ENCODE measurements at places on chromosomes 6 and 20.

- no peak for DNase-seq
These were observed 503.2 kb upstream of the ID4 start for GRCh38 chr6:19333936-19334335.

GRCh38 chr20:23143986-23144690, 58.0 kb upstream of the CD93 start:
- DNase-seq: no peak

DNA sequence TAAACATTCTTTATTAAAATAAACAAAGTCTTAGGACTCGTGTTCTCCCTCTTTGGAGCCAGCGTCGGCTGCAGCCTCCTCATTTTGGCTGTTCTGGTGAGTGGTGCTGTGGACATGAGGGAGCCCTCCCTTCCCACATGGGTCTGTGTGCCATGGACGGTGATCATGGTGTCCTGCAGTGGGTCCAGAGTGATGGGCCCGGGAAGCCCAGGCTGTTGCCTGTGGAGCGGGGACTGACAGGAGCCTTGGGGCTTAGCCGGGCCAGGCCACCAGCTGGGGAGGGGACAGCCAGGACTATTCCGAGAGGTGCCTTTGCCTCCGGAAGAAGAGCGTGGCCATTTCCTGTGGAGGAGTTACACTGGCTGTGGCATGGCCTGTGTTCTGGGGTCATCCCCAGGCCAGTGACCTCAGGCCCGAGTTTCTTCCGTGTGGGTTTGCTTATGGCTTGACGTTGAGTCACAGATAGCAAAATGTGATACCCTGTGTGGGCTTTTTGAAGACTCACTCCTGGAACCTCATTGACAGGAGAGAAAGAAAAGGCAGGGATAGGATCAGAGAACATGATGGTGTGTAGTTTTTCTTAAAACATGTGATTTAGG, 153.4 kb downstream of the DTNBP1 start:
- DNase-seq: no peak

DNA sequence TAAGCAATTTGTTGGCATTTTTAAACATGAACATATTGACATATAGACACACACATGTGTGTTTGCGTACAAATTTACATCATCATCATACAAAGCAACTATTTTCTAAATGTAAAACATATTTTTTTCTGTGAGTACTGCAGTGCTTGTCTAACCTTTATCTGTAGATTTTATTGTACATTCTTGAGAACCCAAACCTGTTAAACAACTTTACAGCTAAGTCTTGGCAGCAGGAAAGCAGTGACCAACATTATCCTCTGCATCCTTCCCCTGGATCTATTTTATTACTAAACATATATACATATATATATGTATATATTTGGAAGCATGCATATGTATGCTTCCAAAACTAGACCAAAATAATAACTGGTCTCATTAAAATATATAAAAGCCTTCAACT, 10.4 kb upstream of the PLCB1 start:
- DNase-seq: no peak

GRCh38 chr6:144317736-144318135, 32.6 kb downstream of the UTRN start:
- no peak for DNase-seq

DNA sequence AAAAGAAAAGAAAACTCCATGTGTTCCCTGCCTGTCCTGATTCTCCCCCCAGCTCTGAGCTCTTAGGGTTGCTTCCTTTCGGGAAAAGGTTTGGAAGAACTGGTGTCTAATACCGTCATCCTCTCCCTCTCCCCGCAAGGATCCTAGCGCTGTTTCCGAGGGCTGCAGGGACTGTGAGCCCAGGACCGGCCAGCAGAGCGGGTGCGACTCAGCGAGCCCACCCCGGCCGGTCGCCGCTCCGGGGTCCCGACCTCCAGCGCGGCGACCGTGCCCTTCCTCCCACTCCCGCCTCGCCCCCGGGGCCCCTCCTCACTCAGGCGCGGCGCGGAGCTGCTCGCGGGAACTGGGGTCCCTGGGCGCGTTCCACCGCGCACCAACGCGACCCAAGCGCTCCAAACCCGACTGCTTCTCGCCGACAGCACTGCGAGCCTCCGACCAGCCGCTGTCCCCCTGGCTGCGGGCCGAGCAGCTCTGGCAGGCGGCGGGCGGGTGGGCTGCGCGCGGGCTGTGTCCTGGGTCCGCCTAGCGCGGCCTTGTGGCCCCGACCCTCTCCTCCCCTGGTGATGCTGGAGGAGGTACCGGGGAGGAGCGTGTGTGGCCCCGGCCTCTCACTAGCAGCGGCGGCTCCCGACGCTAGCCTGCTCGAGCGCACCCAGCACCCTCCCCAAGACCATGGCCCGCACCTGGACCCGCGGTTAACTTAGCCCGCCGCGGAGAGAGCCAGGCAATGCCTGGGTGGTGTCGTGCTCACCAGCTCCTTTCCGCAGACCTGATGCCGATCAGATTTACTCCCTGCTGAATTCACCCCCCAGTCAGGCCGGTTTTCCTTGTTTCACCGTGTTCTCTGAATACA, at the start of gene PLA2G7:
Gene PLA2G7 (minus strand): TSS at position 509 of the 853 bp plus-strand sequence. CDS start 12,484 bp downstream, outside the sequence.
- DNase-seq: no peak

- DNase-seq: no peak
These were observed 2.4 kb downstream of the FANCE start for GRCh38 chr6:35454391-35455110.

DNA sequence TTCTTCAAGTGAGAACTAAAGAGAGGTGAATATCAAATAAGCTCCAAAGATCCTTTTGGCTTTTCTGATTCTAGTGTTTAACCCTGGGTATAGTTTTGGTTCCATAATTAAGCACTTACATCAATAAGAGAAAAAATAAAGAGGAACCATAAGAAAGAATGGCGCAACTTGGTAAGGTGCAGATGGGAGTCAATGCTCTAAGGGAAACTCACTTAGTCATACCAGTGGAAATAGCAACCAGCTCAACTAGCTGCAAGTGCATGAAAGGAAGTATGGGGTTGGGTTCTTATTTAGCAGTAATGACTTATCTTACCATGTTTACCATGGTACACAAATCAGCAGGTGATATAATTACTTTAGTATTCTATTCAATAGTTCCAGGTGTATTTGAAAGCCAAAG, 296.5 kb upstream of the RUNX2 start:
- no peak for DNase-seq

- no peak for DNase-seq
These were observed 332.9 kb downstream of the RNF144B start for GRCh38 chr6:18720075-18720474.

- DNase-seq: no peak
These were observed 624 bp upstream of the TJAP1 start for GRCh38 chr6:43476746-43477145.

GRCh38 chr6:42316981-42317380, 99.3 kb upstream of the MRPS10 start:
- DNase-seq: no peak

- no peak for DNase-seq
These were observed 11.2 kb downstream of the ZGPAT start for GRCh38 chr20:63718996-63719395.

DNA sequence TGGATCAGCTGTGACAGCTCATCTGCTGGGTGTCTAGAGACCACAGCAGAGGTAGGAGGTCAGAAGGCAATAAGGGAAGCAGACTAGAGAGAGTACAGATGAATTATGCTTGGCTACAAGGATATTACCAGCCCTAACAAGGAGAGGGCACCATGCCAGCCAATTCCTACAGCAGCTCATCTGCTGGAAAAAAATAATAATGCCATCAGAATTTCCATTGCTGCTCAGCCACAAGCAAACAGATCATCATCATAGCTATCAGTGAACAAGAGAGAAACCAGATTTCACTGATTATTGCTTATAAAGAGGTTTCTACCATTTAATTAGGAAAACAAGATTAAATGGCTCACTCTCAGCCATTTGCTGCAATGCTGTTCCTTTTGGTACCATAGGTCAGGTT, 66.5 kb downstream of the PSMG4 start:
- no peak for DNase-seq

DNA sequence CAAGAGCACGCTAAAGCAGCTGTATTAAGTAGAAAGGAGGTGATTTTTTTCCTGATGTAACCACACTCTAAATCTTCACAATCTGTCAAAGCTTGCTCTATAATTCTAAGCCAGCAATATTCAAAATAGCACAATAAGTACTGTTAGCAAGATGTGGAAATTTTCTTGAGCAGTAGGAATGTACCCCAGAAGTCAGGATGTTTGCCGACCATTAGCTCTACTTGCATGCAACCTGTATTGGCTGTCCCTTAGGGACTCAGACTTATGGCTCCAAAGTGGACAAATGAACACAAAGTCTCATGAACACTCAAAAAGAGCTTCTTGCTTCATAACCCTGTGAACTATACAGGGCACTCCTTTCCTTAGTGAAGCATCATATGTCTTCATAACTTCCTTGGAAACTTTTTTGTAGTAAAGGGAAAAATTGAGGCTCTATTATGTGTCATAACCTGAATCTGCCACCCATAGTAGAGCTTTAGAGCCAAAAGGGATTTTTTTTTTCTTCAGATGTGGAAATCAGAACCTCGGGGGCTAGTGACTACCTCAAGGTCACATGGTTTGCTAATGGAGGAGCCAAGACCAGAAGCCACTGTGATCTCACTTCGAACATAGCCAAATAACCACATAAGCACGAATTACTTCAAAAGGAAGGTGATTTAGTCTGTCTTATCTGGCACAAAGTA, 54.5 kb downstream of the ADGRG6 start:
- no peak for DNase-seq

DNA sequence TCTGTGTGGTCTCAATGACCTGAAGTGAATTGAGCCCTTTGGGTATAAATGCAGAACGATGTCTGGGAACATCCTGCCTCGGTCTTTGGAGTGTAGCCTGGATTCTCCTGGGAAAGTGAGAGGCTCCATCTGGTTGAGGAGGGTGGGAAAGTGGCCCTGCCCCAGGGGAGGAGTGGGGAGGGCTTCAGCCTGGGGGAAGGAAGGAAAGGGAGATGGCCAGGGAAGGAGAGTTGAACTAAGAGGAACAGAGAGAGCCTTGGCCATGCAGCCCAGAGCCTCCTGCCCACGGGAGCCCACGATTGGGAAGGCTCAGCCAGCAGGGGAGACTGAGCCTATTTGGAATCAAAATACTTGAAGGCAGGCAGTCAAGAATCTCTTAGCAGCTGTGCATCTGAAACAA, 2.3 kb upstream of the EPB41L1 start:
- no peak for DNase-seq

DNA sequence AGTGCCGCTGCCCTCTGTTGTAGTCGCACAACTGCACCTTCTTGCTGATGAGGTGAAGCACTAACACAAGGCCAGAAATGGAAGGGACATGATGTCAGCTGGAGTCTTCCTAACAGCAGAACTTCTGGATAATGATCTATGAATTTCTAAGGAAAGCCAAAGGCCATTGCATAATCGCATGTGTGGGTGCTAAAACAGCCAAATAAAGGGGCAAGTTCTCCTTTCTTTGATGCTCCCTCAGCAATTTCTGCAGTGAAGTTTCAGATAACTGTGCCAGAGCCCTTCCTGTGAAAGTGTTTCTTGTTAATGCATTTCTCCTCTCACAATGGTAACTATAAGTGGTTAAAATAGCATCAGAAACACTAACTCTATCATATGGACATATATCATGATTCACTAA, 8.0 kb upstream of the F13A1 start:
- DNase-seq: no peak

DNA sequence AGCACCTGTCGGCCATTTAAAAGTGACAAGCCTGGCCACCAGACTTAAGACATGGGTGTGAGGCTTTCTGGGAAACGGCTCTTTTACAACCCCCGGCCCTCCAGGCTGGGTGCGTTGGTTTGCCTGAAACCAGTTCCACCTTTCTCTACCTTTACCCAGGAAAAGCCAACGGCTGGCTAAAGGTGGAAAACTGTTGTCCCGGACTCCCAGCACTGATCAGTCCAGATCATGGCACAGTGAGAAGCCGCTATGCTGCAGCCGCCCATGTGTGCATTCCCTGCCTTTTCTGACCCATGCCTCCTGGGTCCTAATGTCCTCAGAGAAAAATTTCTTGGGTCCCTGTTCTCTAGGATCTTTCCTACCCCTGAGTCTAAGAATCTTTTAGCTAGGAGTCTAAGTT, 655.7 kb upstream of the HS3ST5 start:
- no peak for DNase-seq

DNA sequence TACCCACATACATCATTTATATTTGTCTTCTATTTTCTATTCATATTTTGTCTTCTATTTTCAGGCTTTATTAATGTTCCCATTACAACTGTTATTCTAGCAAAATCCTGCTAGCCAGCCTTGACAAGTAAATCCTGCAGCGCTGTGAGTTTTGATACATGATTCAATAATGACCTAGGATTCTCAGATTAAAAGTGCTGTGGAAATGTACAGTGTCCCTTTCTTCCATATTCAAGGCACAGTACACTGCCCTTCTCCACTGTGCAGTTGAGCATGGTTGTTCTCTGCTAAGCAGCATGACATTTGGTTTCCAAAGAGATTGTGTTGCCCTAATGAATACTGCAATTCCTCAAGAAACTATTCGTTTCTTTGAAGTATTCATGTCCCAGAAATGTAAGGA, 5.8 kb upstream of the HEY2 start:
- DNase-seq: no peak

DNA sequence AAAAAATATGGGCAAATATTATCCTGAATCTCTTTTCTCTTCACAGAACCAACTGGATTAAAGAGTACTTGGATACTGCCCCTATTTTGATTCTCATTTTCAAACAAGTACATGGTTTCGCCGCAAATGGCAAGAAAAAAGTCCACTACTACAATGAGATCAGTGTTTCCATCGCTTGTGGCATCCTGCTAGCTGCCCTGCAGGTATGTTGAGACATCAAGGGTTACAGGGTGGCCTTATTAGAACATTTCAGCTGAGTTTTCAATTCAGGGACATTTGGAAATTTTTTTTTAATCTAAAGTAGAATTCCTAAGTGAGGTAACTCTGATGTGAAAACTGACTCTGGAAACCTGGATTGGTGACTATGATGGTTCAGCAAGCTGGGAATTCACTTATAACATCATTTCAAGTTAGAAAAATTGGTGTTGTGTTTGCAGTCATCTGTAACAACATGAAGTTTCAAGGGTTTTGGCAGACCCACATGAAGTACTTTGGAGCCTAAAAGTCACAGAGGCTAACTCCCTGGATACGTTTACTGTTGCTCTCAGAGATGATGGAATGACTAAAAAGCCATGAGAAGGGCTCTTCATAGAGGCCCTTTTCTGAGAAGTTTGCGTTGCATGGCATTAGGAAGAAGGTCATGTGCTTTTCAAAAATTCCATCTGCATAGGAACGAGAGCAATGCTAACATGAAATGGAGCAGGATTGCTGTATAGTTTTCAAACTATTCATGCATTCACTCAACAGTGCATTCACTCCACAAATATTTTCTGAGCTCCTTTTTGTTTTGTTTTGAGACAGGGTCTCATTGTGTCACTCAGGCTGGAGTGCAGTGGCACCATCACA, 25.5 kb downstream of the IYD start:
- no peak for DNase-seq

DNA sequence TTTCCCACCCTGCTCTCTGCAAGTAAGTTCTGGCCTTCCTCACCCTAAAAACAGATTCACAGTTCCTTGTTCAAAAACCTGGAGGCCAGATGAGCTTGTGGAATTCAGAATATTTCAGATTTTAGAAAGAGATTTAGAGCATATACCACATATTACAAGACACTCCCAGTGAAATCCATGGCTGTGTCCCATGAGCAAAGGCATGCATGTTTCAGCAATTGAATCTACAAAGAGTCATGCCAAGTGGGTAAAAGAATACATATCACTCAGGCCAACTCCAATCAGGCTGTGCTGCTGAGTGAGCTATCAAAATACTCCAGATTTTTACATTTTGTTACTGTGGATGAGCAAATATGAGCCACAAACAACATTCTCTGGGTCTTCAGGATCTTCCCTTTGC, 10.2 kb upstream of the NEDD9 start:
- DNase-seq: no peak

- no peak for DNase-seq
These were observed 32.8 kb upstream of the ZNFX1 start for GRCh38 chr20:49310705-49311104.

GRCh38 chr6:140178520-140178919, 804.1 kb upstream of the CITED2 start:
- no peak for DNase-seq
